Prostate gland (tissue), 2 donors: ENCODE measurements at places on chromosomes 3 and 15.

DNA sequence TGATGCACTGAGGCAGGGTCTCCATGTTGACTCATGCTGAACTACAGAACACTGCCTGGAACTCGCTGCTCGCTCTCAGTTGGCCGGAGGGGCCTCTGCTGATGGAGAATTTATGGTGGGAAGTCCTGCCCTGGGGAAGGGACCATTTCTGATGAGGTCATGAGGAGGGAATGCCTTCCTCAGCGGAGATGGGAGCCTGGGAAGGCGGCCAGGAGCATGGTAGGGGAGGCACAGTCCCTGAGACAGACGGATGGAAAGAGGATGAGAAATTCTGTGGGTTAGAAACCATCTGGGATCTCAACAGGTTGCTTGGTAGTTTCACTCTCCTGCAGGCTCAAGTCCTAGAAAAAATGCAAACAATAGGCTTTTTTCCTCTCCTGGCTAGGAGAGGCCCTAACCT lies 56.8 kb upstream of the TPM1 start:
- no peak for DNase-seq

GRCh38 chr15:80932513-80932815 lies 57.2 kb downstream of the MESD start:
- no peak for DNase-seq

DNA sequence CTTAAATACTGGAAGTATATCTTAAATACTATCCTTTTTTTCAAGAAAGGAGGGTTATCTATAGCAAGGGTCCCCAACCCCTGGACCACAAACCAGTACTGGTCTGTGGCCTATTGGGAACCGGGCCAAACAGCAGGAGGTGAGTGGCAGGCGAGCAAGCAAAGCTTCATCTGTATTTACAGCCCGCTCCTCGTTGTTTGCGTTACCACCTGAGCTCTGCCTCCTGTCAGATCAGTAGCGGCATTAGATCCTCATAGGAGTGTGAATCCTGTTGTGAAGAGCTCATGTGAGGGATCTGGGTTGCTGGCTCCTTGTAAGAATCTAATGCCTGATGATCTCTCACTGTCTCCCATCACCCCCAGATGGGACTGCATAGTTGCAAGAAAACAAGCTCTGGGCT lies 26.1 kb downstream of the SUMF1 start:
- no peak for DNase-seq

GRCh38 chr3:5298453-5298852 lies 110.9 kb downstream of the EDEM1 start:
- DNase-seq = no peak

- DNase-seq = no peak
Observed at GRCh38 chr15:40302288-40302886, 5.3 kb downstream of the PLCB2 start.

- no peak for DNase-seq
Observed at GRCh38 chr3:5184499-5184898, 3.0 kb upstream of the EDEM1 start.

DNA sequence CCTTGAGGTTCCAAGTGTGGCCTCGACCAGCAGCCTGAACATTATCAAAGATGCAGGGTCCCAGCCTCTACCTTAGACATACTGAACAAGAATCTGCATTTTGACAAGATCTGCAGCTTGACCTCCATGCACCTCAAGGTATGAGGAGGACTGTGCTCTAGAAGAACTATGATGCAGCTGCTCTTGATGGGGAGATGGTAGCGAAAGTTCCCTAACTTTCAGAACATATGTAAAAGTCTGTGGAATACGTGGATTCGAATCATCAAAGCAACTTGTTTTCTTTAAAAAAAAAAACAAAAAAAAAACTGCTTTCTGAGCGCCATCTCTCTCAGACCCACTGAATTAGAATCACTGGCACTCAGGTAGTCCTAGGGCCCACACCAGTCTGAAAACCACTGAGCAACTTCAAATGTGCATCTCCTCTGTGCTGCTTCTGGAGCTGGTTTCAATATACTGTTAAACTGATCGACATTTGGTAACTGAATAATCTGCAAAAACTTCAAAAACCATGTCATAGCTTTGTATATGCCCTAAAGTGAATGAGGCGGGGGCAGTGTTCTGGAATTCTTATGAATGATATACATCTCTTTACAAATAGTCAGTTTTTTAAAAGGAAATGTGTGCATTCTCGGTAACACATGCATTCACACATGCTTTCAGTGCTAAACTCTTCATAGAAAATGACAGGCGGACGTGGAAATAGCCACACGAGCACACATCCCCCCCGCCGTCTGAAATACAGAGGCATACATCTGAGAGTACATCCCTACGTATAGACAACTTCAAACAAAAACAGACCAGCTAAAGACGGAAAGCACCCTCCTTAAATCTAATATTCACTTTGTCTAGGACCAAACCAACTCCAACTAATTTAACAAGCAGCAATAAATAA lies 128.8 kb downstream of the FOXP1 start:
- DNase-seq = no peak

- DNase-seq = no peak
Observed at GRCh38 chr15:70556779-70557178, 206.6 kb downstream of the UACA start.

DNA sequence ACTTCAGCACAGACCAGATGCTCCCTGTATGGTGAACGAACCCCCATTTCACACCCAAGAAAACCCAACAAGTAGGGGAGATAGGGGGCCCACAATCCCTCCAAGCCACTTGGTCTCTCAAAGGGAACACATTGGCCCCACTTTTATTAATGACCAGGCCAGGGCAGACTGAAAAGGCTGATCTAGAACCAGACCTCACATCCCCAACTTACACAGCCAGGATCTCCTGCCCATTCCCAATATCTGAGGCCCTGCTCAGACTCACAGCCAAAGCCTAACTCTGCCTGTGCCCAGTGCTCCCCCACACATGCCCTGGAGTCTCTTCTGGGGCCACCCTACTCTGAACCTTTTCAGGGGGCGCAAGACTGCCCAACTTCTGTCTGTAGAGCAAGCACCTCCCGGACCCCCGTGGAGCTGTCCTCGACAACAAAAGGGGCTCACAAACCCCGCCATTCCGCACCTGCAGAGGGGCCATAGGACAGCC lies 1.8 kb downstream of the PLXNB1 start:
- DNase-seq = no peak

GRCh38 chr3:62882676-62883200 lies 7.5 kb upstream of the CADPS start:
- no peak for DNase-seq

DNA sequence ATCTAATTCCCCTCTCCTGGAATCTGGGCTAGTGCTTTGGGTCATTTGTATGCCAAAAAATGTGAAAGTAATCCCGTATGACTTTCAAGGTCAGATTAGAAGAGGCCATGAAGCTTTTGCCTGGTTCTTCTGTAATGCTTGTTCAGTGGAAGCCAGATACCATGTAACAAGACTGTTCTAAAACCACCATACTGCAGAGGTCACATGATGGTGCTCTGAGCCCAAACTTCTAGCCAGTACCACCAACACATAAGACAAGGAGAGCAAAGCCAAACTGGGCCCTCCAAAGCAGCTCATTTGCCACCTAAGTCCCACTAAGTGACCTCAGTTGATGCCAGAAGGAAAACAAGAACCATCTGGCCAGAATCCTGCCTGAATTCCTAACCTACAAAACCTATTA lies 64.3 kb upstream of the MELTF start:
- DNase-seq = no peak

- DNase-seq = no peak
Observed at GRCh38 chr15:60568914-60569391, 90.0 kb upstream of the ICE2 start.

- no peak for DNase-seq
Observed at GRCh38 chr3:128338536-128339330, 128.0 kb downstream of the DNAJB8 start.

GRCh38 chr3:69094467-69095205 lies 9.9 kb downstream of the ARL6IP5 start:
- DNase-seq = no peak

DNA sequence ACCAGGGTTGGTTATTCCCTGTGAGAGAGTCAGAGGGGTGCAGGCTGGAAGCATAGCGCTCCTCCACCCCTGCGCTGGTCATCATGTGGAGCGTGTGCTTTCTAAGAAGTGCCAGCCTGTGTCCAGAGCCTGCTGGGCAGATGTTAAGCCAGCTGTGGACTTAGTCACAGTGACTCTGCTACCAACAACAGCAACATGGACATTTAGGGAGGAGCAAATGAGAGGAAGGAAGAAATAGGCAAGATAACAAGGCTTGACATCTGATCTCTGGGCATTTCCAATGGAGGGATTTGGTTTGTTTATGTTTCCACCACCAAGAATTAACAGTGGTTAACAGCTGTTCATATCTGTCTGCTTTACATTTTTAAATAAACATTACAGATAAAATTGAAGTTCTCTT lies 36.4 kb upstream of the MYZAP start:
- DNase-seq = no peak

DNA sequence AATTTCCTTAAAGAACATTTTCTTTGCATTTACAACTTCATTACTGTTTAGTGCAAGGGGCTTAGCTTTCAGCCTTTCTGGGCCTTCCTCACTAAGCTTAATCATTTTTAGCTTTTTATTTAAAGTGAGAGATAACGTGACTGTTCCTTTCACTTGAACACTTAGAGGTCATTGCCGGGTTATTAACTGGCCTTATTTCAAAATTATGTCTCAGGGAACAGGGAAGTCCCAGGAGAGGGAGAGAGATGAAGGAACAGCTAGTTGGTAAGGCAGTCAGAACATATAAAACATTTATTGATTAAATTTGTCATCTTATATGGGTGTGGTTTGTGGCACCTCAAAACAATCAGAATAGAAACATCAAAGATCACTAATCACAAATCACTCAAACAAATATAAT lies 268.7 kb downstream of the TIGIT start:
- no peak for DNase-seq

DNA sequence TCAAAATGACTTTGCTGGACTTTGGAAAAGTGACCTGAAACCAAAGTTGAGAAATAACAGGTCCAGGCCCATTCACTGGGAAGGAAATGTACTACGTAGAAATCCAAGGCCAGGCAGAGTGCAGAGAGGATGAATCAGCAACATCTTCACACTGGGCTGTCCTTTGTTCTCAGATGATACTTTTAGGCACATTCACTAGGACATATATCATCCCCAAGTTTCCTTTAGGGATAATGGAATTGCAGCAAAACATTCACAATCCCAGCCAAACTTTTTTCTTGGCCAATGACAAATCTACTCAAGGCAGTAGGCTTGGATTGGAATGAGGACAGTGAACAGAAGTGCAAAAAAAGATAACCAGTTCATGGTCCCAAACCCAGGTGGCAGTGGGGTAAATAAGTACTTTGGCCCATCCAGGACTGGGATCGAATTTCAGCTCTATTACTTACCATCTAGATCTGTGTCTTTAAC lies 75.1 kb downstream of the CLDN11 start:
- no peak for DNase-seq

- no peak for DNase-seq
Observed at GRCh38 chr3:183566880-183567279, 11.4 kb upstream of the KLHL6 start.

GRCh38 chr3:49718858-49719213 lies 648 bp downstream of the AMIGO3 start:
- DNase-seq = no peak

DNA sequence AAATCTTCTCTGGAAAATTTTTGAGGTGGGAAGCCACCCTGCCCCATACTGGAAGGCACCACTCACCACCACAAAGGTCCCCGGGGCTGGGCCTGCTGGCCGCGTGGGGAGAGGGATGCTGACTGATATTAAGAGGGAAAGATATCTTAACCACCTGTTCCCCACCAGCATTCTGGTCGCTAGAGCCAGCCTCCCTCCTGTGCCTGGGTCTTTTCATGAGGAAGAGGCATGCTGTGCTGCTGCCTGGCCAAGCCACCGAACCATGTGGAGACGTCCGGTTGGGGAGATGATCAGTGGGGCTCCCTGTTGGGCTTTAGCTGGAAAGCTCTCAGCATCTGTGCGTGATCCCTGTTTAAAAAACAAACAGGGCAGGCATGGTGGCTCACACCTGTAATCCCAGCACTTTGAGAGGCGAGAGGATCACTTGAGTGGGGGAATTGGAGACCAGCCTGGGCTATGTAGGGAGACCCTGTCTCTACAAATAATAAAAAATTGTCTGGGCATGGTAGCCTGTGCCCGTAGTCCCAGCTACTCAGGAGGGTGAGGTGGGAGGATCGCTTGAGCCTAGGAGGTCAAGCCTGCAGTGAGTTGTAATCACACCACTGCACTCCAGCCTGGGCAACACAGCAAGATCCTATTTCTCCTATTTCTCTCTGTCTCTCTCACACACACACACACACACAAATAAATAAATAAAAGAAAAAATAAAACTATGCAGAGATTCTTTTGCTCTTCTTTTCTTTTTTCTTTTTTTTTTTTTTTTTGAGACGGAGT lies 1.0 kb downstream of the KLHL18 start:
- no peak for DNase-seq

DNA sequence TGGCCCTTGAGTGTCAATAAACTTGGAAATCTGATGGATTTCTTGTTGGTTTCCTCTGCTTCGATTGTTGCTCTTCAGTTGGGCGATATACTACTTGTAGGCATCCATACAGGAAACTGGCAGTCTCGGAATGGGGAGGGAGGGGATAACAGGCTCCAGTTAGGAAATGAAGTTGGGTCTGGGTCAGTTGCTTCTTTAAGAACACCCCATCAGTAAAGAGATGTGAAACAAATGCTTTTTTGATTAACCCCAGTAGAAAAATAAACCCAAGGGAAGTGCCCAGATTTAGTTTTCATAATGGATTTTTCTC lies 681 bp downstream of the CHMP2B start:
- DNase-seq = no peak

GRCh38 chr3:4515916-4516579 lies 22.9 kb downstream of the ITPR1 start:
- DNase-seq = no peak

DNA sequence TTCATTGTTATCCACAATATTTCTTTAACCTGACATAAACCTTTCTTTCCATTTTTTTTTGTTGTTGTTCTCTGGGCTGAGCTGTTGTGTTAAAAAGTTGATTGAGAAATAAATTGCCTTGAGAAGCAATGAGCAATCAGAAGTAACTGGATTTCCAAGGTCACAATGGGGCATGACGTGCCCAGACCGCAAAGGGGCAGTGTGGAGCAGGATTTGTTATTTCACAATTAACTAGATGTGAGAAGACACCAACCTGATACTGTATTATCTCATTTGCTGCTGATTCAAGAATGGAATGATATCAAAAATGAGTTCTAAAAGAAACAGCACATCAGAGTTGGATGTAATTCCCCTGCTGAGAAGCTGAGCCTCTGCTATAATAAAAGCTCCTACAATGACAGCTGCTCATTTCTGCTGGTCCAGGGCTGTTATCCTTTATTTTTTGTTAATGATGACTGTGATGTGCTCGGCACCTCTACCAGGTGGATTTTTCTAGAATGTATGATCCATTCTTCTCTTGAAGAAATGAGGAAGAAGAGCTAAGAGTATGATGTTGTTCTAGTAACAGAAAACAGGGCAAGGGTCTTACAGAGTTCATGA lies 28.1 kb downstream of the CPNE4 start:
- no peak for DNase-seq

GRCh38 chr15:96889734-96890480 lies 559.4 kb downstream of the NR2F2 start:
- no peak for DNase-seq

- DNase-seq = no peak
Observed at GRCh38 chr3:70984776-70985482, 598.6 kb downstream of the FOXP1 start.

GRCh38 chr3:139123377-139124095 lies 78.8 kb upstream of the PRR23C start:
- no peak for DNase-seq
